ENCODE measurements at places on chromosomes 16 and 17.

DNA sequence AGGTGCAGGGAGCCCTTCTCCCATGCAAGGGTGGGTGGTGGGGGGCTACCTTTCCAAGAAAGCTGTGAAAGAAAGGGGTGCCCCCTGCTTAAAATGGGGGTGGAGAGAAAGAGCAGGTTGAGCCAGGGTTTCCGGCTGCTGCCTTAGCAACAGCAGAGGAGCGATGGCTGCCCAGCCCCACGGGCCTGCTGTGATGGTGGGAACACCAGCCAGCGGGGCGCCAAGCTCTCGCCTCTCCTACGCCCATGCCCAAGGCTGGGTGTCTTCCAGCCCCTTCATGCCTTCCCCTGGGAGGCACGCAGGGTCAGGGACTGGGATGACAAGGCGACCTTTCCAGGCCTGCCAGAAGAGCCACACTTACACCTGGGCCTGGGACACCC, 3.0 kb downstream of the FMNL1 start:
- H3K27me3 ChIP-seq: peaks cover 18% of the 10 kb centered on the region
- H3K36me3 ChIP-seq: no peaks in the 10 kb centered on the region
- peak overlapping the region; percentile 84 for H3K27ac ChIP-seq

- peaks cover 14% of the 10 kb centered on the region for H3K4me1 ChIP-seq
- H3K36me3 ChIP-seq: no peaks in the 10 kb centered on the region
- no peaks in the 10 kb centered on the region for H3K27me3 ChIP-seq
- H3K4me3 ChIP-seq: no peak overlapping the region
- no peak for DNase-seq
Measured at GRCh38 chr16:85056211-85056748, 28.7 kb downstream of the KIAA0513 start.

DNA sequence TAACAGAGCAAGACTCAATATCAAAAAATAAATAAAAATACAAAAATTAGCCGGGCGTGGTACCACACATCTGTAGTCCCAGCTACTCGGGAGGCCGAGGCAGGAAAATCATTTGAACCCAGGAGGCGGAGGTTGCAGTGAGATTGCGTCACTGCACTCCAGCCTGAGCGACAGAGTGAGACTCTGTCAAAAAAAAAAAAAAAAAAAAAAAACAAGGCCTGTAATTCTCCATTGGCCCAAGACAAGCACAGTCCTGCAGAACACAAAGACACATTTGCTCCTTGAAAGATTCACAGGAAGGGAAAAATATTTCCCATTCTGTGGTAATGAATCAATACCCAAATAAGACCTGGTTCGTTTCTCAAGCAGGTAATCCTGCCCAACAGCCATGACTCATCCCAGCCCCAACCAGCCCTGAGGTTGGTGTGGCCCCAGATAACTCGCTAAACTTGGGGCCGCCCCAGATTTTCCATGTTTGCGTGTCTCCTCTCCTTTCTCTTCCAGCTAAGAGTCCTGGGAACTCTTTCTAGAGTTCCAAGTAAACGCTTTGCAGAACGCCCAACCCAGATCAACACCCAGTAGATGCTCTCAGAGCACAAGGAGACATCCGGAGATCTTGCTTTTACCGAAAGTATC, 40.3 kb upstream of the SNN start:
- no peaks in the 10 kb centered on the region for H3K36me3 ChIP-seq
- peak overlapping the region; percentile 55 for H3K27ac ChIP-seq
- no peak for DNase-seq
- no peak overlapping the region for H3K4me3 ChIP-seq

DNA sequence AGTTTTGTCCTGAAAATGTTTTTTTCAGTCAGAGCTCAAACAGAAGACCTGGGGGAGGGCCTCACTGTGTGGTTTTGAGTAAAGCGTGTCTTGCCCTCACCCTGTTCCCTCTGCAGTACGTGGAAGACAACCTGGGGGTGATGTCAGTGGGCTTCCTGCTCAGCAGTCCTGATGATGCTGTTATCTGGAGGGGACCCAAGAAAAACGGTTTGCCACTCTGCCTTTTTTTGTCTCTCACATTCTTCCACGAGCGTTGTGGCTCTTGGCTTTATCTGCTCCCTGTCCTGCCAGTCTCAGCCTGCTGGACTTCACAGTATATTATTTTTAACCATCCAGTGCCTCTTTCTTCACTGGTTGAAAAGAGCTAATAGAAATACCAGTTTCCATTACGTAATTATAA, 12.9 kb downstream of the NUBP1 start:
- DNase-seq: no peak
- no peak overlapping the region for H3K27ac ChIP-seq
- H3K36me3 ChIP-seq: peaks cover 29% of the 10 kb centered on the region
- H3K4me1 ChIP-seq: no peaks in the 10 kb centered on the region
- H3K27me3 ChIP-seq: no peaks in the 10 kb centered on the region

- H3K4me3 ChIP-seq: no peak overlapping the region
- no peak overlapping the region for H3K27ac ChIP-seq
- H3K36me3 ChIP-seq: no peaks in the 10 kb centered on the region
- DNase-seq: no peak
Measured at GRCh38 chr17:40286473-40286872, 1.2 kb upstream of the CDC6 start.

- no peak overlapping the region for H3K4me3 ChIP-seq
- H3K27me3 ChIP-seq: no peaks in the 10 kb centered on the region
- peaks cover 8% of the 10 kb centered on the region for H3K4me1 ChIP-seq
- no peak overlapping the region for H3K27ac ChIP-seq
- DNase-seq: no peak
Measured at GRCh38 chr16:57345021-57345420, 13.6 kb upstream of the CCL22 start.

Measured in colonic mucosa (tissue), 4 donors.